HS-27A (cell line): ENCODE measurements at places on chromosomes 5 and 9.

GRCh38 chr5:50726475-50727148 is 60.2 kb downstream of the PARP8 start:
- DNase-seq, result no peak

DNA sequence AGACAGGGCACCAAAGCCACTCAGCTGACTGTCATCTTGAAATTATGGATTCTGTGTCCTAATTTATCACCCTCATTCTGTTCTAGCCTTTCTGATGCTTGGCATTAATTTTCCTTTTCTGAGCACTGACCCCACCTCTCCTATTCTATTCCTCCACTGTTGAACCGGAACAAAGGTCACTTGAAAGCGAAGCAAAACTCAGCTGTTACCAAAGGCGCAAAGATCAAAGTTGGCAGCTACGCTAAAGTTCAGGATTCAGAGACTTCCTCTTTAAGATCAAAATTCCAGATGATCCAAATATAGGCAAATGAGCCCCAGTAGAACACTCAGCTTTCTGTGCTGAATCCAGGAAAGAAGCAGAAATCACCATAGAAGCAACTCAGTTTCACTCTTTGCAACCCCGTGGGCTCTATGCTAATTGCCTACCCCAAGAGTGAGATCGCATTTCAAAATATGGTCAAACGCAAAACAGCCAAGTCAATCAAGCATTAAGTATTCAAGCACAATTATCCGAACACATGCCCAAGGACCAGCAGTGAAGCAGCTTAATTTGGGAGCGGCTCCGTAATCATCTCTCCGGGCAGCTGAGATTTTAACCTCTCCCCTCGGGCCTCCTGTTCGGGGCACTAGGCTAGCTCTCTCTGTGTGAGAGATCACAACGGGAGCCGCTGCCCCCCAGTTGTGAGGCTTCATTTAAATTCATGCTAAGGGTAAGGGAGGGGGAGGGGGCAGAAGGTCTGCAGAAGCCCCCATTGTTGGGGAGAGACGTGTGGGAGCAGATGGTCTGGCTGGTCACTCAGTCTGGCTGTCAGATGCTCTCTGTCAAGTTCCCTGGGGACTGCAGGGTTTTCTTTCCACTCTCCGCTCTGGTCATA is 288.6 kb downstream of the ELAVL2 start:
- DNase-seq, result no peak

DNA sequence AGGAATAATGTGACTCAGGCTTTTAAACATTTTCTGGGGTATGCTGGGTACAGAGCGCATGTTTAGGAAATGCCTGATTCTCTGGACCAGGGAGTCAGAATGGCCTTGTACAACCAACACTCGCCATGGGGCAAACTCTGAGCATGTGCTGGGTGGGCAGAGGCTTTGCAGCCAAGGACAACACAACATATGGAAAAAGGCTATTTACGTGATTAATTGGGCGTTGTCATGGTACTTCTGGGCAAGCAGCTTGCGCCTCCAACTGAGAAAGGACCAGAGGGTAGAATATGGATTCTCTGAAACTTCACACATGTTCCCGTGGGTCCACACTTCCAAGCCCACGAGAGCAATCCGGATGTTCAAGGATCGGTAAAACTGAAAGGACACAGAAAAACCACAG is 49.1 kb downstream of the NIPAL4 start:
- no peak for DNase-seq

DNA sequence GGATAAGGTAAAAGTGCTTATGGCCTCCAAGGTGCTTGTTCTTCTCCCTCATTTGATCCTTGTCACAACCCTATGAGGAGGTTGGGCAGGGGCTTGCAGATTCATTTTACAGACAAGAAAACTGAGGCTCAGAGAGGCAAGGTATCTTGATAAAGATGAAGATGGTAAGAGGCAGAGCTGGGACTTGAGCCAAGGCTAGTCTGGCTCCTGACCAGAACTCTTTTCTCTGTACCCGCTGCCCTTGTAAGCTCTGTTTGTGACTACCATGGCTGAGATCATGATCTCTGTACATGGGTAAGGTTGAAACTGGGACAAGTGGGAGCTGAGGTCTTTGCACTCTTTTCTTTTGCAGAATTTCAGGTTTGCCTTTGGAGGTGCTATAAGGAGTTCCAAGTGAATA is 33.6 kb downstream of the SEC61B start:
- no peak for DNase-seq

DNA sequence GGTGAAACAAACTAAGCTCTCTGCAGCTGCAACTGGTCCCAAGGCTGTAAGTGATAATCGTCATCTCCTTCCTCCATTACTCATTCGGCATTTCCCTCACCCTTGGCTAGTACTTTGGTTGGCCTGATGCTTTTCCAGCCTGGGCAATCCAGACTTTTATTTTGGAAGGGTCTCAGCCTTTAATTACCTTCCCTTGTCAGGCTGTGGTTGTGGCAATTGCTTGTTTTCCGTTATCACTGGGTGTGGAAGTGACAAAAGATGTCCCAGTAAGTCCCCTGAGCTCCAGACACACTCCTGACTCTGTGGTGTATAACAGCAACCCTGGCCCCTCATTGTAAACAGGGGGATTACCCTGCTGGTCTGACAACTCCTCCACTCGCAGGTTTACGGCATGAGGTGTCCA is 6.3 kb upstream of the FAF2 start:
- DNase-seq, result no peak

DNA sequence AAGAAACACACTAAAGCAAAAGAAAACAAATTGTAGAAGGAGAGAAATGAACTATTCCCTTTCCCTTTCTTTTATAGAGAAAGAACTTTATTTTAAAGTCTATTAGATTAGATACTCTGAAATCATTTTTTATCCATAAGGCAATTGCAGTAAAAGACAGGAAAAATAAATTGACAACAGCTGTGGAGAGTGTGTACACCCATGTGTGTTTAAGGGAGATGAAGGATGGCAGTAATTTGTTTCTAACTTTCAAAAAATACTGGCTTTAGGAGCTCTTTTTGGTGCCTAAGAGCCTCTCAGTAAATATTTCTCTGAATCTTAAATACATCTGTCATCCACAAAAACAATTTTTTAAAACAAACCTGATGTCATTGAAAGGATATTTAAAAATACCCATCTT is 18.3 kb upstream of the ARL14EPL start:
- DNase-seq, result no peak

- no peak for DNase-seq
Measured at GRCh38 chr5:100664140-100664539, 129.0 kb downstream of the FAM174A start.

- no peak for DNase-seq
Measured at GRCh38 chr9:95791695-95792094, 83.8 kb upstream of the ERCC6L2 start.

GRCh38 chr5:139974661-139975060 is 68.4 kb downstream of the NRG2 start:
- no peak for DNase-seq

DNA sequence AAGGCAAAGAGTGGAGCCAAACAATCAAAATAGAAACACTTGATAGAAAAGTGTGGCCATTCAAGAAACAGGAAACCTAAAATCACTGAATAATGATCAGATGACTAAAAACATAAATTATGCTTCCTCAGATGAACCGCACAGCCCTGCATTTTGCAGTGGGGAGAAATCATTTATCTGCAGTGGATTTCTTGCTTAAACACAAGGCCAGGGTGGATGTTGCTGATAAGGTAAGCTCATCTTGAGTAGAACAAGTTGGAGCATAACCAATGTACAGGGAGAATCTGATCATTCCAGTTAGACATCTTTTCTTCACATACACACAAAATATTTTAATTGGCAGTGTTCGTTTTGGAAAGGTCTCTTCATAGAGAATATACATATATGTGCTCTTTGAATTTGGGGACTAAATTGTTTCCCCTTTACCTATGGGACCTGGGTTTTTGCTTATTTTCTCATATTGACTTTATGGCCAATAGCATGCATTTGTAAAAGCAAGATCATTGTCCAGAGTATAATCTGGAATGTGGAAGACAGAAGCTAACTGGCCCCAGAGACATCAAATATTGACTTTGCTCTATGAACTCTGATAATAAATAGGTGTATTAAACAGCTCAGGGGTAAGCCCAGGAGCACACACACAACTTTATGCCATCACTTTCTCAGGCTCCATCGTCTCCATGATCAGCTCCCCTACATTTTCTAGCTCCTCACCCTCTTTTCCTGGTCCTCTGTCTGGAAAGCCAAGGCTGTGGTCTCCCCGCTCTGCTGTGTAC is 9.1 kb downstream of the ANKDD1B start:
- DNase-seq, result no peak

DNA sequence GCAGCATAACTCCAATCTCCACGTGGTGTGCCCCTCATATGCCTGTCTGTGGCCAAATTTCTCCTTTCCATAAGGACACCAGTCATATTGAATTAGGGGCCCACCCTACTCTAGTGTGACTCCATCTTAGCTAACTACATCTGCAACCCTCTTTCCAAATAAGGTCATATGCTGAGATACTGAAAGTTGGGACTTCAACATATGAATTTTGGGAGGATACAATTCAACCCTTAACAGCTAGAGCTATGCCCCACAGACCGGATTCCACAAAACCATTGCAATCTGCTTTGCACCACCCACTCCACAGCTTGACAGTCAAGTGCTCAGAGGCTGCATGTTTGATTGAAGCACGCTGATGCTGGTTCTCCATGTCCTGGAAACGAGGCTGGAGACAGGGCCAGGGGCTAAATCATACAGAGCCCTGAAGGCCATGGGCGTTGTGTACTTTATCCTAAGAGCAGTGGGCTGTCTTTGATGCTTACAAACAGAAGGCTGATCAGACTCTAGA is 122.8 kb downstream of the MTX3 start:
- DNase-seq, result no peak
